Activated CD4-positive, CD25-positive, alpha-beta regulatory T cell (primary cell): ENCODE measurements at places on chromosomes 7 and 10.

DNA sequence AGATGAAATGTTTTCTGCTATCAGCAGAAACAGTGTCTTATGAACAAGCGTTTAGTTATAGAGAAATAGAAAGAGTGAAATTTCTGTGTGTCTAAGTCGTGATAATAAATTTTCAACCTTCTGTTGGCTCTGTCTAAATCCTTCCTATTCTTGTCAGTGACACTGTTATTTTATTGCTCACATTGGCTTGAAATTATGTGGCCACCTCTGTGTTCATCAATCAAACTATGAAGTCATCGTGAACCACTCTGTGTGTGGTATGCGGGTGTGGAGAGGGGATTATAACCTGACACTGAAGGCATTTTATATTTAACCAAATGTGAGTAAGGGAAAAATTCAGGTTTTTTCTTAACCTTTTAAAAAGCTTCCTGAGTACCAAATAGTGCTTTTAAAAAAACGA, 12.3 kb downstream of the AOAH start:
- no peak for DNase-seq

- DNase-seq = no peak
Observed at GRCh38 chr7:86747698-86748097, 104.0 kb downstream of the GRM3 start.

GRCh38 chr7:602341-603141, 82.9 kb upstream of the PDGFA start:
- peak; percentile 43 for DNase-seq

DNA sequence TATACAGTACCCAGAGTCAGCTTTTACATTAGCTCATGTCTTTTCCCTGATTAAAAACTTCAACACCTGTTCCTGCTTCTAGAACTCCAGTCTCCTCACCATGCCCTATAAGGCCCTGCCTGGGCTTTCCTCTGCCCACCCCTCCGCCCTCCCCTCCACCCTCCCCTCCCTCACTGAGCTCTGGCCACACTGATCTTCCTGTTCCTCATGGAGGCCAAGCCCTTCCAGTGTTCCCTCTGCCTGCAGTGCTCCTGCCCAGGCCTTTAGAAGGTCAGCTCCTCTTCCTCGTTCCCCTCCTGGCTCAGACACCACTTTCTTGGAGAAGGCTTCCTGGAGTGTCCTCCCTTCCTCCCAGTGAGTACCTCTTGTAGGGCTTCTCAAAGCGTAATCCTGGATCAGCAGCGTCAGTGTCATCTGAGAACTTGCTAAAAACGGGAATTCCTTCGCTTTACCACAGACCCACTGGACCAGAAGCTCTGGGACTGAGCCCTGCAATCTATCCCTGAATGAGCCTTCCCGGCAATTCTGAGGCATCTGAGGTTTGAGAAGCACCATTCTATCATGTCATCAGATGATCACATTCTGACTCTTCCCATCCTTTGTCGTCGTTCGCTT, 3.7 kb downstream of the PDZD7 start:
- no peak for DNase-seq

- DNase-seq = no peak
Observed at GRCh38 chr7:99032928-99033327, 111.0 kb downstream of the SMURF1 start.

DNA sequence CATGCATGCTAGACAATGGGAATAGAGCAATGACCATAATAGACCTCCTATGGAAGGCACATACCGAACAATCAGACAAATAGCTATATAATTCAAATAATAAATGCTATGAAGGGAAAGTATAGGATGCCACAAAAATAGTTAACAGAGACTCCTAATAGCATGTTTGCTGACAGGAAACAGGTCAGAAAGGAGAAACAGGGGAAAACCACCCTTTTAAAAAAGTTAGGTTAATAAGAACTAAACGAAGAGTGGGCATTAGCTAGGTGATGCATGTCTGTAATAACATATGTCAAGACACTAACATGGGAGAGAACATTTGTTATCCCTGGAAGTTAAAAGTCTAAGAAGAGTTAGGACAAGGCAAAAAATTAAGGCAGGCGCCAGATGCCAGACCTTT, 58.9 kb downstream of the ABI1 start:
- DNase-seq = no peak

DNA sequence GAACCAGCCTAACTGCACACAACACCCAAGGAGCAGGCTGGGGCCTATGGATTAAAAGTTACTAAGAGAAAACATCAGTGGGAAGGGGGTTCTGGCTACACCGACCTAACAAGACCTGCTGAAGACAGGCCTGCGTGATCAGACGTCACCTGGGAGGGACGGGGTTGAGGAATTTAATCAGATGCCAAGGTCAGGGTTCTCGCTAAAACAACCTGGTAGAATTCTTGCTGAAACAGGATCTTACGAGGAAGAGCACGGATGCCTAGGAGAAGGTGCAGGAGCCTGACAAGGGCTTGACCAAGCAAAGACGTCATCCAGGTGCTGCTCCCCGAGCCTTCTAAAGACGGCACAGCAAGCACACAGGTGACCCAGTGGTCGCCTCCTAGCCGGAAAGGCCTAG, 1.6 kb downstream of the IDI2 start:
- no peak for DNase-seq

GRCh38 chr7:24052572-24053260, 231.3 kb upstream of the NPY start:
- DNase-seq = no peak

- no peak for DNase-seq
Observed at GRCh38 chr10:77804371-77804770, 122.2 kb downstream of the DLG5 start.

- DNase-seq = no peak
Observed at GRCh38 chr7:104629408-104629807, 301.0 kb downstream of the LHFPL3 start.

- DNase-seq = no peak
Observed at GRCh38 chr10:86651631-86652331, 2.6 kb upstream of the OPN4 start.

GRCh38 chr10:38093816-38094157, 350 bp upstream of the ZNF37A start:
- DNase-seq = no peak

DNA sequence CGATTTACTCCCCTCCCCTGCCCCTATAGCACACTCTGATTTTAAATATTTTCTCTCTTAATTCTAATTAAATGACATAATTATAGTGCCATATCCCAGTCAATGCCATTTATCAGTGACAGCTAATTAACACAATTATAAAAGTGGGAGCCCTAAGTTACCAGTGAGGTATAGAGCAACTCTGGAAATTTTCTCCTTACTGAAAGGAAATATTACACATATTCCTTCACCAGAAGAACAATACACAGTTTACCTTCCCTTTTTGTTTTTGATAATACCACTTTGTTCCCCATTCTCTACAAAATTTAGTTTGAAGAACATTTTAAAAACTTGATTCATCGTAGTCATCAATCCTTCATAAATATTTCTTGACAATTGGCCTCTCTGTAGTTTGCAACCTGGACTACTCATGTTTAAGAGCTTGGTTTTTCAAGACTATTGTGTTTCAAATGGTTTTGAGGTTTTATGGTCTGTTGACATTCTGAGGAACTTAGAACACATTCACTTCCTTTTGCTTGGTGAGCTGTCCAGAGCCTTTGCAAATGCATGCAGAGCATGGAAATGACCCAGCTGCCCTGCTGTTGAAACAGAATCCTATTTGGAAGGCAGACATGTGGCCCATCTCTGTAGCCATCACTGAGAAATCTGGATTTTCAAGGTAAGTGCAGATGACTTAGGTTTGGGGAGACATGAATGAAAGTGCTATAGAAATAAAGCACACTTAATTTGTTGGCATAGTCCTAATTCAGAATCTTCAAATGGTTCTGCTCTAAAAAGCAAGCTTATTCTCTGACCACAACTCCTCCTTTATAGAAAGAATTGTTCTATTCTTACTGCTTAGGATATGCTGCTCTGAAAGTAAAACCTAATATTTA, at the start of gene GPR141:
TSS of gene GPR141 (plus strand) at position 521 of the 875 bp plus-strand sequence. CDS start 56,628 bp downstream, outside the sequence.
- no peak for DNase-seq

DNA sequence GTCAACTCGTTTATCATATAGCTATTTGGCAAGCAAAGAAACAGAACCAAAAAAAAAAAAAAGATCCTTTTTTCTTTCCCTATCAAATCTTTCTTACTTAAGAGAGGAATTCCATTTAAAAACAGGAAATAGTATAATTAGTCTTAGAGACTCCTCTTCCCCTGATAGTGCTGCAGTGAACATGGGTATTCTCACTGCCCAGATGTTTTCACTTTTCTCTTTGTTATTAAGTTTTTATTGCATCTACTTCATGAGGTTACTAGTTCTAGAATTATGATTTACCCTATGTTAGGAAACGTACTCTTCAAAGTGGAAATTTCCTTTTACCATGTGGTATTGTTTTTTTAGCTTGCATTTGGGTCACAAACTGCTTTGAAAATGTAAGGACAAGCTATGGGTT, 8.5 kb downstream of the CASP2 start:
- DNase-seq = no peak

- DNase-seq = no peak
Observed at GRCh38 chr10:6124666-6125065, 35.8 kb downstream of the RBM17 start.

DNA sequence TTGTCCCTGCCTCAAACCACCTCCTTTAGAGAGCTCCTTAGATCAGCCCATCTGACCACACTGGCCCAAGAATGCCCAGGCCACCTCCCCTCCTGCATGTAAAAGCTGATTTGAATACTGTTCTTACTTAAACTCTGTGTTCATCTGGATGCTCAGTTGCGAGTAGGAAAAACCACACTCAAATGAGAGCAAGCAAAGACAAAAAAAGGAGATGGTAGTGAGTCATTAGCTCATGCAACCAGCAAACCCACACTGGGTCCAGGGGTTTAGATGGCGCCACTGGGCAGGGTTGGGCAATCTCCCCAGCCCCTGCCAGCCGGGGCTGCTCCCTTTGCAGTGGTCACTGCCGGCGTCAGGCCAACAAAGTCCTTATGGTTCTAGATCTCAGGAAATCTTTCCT, 32.7 kb downstream of the TSPAN15 start:
- DNase-seq = no peak

GRCh38 chr7:116165717-116166116, 44.6 kb upstream of the TES start:
- no peak for DNase-seq

DNA sequence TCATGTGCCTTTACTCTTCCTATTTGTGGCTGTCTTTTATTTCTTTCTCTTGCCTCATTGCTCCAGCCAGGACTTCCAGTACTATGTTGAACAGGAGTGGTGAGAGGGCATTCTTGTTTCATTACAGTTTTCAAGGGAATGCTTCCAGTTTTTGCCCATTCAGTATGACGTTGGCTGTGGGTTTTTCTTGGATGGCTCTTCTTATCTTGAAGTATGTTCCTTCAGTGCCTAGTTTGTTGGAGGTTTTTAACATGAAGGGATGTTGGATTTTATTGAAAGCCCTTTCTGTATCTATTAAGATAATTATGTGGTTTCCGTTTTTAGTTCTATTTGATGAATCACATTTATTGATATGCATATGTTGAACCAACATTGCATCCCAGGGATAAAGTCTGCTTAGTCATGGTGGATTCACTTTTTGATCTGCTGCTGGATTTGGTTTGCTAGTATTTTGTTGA, 96.8 kb downstream of the GLCCI1 start:
- no peak for DNase-seq
